ENCODE measurements at places on chromosomes 16 and 17.

- DNase-seq = no peak
Observed at GRCh38 chr17:39018267-39019134, 51.3 kb upstream of the FBXO47 start.

- no peak for DNase-seq
Observed at GRCh38 chr16:79595231-79595641, 5.3 kb downstream of the MAF start.

- DNase-seq = peak; percentile 62
Observed at GRCh38 chr17:74957935-74958740, 14.4 kb downstream of the HID1 start.

DNA sequence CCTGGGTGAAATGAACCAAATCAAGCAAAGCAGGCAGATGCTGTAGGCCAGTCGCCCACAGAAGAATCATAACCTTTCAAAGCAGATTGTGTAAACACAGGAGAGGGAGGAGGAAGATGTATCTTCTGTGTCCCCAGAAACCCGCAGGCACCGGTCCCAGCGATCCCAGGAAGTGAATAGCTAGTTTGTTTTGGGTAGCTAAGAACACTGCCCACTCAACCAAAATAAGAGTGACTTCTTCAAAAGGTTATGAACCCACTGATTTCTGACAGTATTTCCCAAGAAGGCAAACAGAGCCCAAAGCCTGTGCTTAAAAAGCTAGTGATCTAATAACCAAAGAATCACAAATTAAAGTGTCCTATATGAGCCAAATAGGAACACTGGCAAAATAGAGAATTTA is 67.8 kb downstream of the GRIN2A start:
- no peak for DNase-seq

DNA sequence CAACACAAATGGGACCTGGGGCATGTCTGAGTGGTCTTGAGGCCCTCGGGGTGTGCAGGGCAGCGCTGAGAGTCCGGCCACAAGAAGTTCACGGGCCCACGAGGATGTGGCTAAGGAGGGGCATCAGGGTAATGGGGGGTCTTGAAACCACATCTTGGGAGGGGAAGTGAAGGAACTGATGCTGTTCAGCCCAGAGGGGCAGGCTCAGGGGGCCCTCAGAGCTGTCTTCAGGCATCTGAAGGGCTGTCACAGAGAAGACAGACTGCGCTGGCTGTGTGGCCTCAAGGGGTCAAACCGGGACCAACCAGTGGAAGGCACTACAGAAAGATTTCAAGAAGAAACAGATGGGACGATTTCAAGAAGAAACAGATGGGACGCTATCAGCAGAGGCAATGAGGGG is 45.1 kb downstream of the ZNF423 start:
- no peak for DNase-seq

DNA sequence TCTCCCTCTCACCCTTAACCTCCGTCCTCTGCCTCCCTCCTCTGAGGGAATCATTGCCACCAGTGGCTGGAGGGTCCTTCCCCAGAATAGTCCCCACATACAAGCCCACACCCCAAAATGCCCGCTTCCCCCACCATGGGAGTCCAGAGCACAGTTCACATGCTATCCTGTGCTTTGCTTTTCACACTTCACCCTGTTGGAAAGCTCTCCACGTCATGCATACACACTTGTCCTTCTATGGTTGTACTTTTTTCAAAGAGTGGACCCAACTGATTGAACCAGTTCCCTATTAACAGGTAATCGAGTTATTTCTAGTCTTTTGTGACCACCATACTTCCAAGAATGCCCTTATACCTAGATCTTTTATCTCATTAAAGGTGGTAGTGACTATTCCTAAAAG is 23.8 kb upstream of the KIFC3 start:
- DNase-seq = no peak

GRCh38 chr16:82867485-82867884 is 240.7 kb downstream of the CDH13 start:
- no peak for DNase-seq

DNA sequence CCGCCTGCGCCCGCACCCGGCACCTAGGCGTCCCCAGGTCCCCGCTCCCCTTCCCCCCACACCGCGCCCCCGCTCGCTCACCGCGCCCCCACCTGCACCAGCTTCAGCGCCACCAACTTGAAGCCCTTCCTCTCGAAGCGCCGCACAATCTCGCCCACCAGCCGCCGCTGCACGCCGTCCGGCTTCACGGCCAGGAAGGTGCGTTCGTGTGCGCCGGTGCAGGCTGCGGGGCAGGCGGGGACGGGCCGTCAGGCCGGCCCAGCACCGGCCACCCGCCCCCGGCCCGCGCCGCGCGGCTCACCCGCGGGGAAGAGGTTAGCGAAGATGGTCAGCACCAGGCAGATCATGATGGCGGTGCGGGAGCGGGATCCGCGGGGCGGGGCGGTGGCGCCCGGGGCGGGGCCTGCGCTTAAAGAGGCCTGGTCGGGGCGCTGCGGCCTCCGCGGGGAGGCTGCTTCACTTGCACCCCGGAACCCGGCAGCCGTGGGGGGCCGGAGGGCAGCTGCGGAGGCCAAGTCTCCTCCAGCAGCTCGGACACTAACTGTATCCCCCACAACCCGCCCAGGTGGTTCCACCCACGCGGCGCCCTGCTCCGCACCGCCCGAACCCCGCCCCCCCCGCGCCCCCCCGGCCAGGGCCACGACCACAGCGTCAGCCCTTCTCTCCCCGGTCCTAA is at the start of gene NME3:
Gene NME3, minus strand, starts transcription at position 356 of the 676 bp plus-strand sequence. Its CDS starts 9 bp downstream, at position 347.
- peak; percentile 58 for DNase-seq

GRCh38 chr16:2912330-2913199 is 834 bp downstream of the FLYWCH1 start:
- no peak for DNase-seq

GRCh38 chr16:20291208-20292206 is 35.8 kb downstream of the GP2 start:
- no peak for DNase-seq

GRCh38 chr16:48274476-48274875 is 27.1 kb upstream of the ABCC11 start:
- DNase-seq = no peak

DNA sequence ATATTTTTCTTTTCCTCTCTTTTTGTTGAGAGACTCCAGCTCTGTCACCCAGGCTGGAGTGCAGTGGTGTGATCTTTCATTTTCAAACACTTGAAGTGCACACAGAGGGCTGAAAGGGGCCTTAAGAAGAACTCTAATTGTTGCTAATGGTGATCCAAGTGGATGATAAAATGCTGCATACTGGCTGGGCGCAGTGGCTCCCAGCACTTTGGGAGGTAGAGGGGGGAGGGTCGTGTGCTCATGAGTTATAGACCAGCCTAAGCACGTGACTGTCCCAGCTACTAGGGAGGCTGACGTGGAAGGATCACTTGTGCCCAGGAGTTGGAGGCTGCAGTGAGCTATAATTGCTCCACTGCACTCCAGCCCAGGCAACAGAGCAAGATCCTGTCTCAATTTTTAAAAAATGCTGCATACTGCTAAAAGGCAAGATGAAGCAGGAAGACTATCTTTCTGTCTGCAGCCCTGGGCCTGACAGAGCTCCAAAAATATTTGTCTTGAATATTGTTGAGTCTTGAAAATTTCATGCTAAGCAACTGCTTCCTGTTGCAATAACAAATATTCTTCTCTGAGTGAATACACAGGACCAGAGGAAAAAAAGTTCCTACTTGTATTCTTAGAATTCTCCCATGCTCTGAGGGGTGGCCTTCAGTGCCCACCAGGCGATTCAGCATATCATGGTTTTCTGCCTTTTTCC is 63.7 kb upstream of the AKTIP start:
- DNase-seq = no peak

DNA sequence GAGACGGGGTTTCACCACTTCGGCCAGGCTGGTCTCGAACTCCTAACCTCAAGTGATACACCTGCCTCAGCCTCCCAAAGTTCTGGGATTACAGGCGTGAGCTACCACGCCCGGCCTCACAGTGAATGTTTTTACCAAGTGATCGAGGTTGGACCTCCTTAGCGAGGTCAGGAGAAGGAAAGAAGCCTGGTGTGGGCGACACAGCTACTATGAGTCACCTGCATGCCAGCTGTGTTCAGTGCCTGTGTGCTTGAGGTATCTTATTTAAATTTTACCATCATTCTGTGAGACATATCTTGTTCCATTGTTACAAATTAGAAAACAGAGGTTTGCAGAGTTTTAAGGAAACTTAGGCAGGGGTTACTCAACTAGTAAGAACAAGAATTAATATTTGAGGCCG is 174.8 kb upstream of the DYNLRB2 start:
- no peak for DNase-seq

- DNase-seq = no peak
Observed at GRCh38 chr17:35210741-35211140, 16.5 kb upstream of the SLC35G3 start.

DNA sequence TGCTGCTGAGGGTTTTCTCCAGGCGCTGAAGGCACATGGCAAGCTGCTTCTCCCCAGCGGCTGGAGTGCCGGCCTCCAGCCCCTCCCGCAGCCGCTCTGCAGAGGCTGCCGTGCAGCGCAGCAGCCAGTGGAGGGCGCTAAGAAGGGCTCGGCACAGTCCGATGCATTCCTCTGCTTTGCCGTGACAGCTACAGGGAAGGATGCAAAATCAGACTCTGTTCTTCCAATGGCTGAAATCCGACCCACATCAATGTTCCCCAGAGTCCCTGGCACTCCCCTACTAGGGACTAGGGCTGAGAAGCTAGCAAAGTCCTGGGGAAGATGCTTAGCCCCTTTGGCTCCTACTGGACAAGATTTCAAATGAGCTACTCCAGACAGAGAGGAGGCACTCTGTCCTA is 19.0 kb downstream of the MED24 start:
- no peak for DNase-seq

DNA sequence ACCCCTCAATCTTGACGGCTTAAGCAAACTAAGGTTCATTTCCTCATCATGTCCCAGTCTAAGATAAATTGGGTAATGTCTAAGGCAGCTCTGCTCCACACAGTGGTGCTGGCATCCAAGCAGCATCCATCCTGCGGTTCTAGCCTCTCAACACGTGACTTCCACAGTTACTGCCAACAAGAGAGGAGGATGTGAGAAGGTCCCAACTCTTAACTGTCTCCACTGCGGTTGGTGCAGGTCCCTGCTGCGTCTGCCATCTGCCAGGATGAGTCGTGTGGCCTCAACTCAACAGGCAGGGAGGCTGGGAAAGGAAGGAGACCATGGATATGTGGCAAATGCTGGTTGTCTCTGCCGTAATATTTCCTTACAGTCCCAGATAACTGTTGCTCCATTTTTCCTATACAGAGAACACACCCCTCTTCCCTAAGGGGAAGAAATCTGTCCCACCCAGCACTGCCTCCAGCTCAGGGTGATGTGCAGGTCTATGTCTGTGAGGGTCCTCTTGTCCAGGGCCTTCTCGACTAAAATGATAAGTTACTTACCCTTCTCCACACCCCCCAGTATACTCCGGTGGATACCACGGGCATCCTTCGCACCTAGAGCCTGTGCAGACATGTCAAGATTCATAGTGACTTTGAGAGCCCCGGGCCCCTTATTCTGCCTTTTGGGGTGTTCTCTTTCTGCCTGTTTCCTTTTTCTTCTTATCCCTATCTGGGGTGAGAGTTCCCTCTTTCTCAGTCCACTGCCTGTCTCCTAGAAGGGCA is 64.7 kb downstream of the KCNJ18 start:
- no peak for DNase-seq

GRCh38 chr17:260944-261343 is 79.5 kb upstream of the DOC2B start:
- no peak for DNase-seq

GRCh38 chr16:62751218-62751617 is 715.0 kb upstream of the CDH8 start:
- DNase-seq = no peak

DNA sequence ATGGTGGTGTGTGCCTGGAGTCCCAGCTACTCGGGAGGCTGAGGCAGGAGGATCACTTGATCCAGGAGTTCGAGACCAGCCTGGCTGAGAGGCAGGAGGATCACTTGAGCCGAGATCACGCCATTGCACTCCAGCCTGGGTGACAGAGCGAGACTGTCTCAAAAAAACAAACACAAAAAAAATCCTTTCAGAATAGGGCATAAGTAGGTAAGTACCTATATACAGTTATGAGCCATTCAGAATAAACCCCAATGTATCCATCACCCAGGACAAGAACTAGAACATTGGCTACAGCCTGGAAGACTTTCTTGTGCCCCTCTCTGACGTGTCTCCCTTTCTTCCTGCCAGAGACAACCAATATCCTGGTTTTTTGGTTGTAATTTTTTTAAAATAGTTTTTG is 54.3 kb downstream of the CYB5B start:
- DNase-seq = no peak

GRCh38 chr17:58387834-58388233 is 29.5 kb downstream of the RNF43 start:
- no peak for DNase-seq

DNA sequence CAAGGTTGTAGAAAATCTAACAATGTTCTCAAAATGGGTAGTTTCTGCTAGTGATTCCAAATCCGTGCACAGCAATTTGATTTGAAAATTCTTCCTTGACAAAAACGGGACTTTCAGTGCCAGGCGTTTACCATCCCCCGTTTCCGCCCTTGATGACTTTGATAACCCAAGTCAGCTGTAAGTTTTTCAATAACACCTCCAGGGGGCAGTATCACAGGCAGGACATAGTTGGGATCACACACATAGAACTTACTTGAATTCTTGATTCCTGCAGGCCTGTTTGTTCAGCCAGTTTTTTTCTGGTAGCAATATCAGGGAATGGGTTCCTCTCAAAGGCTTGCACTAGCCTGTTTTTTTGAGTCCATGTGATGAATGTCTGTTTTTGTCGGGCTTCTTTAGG is 5.6 kb downstream of the DUXB start:
- no peak for DNase-seq

GRCh38 chr17:40025559-40025958 is 10.3 kb downstream of the CSF3 start:
- no peak for DNase-seq

- no peak for DNase-seq
Observed at GRCh38 chr16:79298894-79299799, 301.4 kb downstream of the MAF start.

GRCh38 chr17:39744075-39744835 is 6.5 kb downstream of the GRB7 start:
- DNase-seq = no peak

DNA sequence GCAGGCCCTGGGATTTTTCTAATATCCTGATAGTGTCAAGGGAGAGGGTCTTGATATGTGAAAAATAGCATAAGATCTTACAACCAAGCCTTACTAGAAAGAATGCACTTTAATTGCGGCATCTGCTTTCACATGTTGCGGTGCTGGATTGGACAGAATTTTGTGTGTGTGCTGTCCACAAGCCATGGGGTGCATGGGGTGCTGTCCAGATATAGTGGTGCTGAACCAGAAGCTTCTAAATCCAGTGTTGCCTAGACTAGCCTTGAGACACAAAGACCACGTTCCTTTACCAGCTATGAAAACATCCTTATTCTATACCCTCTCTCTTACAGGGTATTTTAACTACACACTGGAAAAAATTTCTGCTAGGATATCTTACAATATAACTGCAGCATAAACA is 244.0 kb downstream of the TMEM114 start:
- no peak for DNase-seq

- no peak for DNase-seq
Observed at GRCh38 chr16:4214215-4214621, 27.7 kb downstream of the SRL start.
